DMS153 (cell line): ENCODE measurements at places on chromosomes 1 and 21.

DNA sequence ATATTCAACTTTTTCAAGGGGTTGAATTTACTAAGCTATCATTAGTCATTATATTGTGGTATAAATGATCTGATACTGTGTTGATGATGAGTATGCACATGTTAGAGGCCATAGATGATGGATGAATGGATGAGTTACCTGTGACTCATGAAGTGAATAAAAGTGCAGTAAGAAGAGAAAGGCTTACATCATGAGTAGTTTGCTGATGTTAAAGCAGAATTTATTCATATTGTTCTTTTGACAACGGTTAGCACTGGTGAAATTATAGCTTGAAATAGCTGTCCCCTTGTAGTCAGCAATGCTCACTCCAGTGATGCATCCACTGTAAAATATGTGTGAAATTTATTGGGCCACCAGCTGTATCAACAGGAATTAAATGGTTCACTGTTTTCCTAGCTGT, 541.0 kb upstream of the ZRANB2 start:
- no peak for DNase-seq

GRCh38 chr1:11413986-11414391, 65.0 kb upstream of the DISP3 start:
- DNase-seq: no peak

GRCh38 chr1:229323885-229324553, 18.8 kb downstream of the CCSAP start:
- no peak for DNase-seq

GRCh38 chr1:9341301-9341845, 48.7 kb downstream of the SPSB1 start:
- no peak for DNase-seq

DNA sequence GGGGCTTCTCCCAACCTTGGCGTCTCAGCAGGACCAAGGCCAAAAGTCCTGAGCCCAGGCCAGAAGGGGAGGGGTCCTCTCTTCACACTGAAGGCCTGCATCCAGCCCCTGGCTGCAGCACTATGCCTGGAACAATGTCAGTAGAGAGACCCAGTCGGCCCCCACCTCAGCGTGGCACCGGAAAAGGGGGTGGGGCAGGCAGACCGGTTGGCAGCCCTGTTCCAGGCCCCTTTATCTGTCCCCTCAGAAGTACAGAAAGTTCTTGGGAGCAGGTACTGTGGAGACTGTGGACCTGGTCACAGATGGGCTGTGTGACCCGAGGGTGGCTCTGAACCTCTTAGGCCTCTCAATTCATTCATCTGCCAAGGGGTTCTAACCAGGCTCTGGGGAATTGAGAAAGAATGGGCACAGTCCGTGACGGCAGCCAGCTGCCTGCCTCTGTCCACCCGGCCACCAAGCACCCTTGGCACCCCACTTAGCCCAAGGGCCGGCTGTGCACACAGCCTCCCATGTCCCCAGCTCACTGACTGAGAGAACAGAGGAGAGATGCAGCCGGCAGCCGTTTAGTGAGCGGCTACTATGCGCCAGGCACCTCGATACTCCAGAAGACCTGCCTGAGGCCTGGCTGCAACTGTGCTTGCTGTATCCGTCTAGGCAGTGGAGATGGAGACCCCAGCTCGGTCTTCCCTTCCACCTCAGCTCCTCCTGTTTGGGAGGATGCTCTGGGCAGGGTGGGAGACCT, 23.9 kb downstream of the RUNX3 start:
- DNase-seq: no peak

GRCh38 chr1:47783638-47784496, 213.3 kb downstream of the TRABD2B start:
- no peak for DNase-seq

GRCh38 chr21:45386336-45386727, 18.6 kb upstream of the COL18A1 start:
- DNase-seq: no peak
